GM13977 (cell line): ENCODE measurements at places on chromosomes 2 and 18.
A peak's percentile ranks its signal among the peaks of the same experiment; 100 is the strongest.

GRCh38 chr2:10688921-10689807, 611 bp downstream of the NOL10 start:
- DNase-seq, result peak; percentile 24

- peak; percentile 23 for DNase-seq
Measured at GRCh38 chr2:208363485-208363884, 43.1 kb upstream of the PTH2R start.

- DNase-seq, result peak; percentile 44
Measured at GRCh38 chr2:2646433-2647051, 315.5 kb upstream of the MYT1L start.

DNA sequence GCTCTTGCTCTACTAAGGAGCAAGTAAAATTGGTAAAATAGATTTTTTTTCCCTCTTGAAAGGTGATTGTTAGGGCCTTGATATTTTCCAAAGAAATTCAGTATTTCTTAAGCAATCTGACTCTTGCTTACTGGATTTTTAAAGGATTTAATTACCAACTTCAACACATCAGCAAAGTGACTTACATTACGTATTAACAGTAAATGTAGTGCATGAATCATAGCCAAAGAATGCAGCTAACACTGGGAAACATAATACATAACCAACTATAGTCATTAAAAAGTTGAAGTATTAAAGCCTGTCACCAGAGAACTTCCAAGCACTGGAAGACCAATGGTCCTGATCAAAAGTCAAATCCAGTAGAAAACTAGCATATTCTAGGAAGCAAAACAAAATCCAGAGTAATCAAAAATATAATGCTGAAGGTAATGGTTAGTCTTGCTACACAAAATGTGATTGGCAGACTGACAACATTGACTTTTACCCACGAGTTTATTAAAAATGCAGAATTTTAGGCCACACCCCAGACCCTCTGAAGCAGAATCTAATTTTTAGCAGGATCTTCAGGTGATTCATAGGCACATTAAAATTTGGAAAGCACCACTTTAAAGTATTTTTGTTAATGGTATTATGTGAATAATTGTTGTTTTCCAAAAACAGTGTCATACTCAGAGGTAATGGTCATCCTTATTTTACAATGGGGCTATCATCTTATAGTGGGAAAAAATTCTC, 31.8 kb upstream of the CAVIN2 start:
- DNase-seq, result no peak

DNA sequence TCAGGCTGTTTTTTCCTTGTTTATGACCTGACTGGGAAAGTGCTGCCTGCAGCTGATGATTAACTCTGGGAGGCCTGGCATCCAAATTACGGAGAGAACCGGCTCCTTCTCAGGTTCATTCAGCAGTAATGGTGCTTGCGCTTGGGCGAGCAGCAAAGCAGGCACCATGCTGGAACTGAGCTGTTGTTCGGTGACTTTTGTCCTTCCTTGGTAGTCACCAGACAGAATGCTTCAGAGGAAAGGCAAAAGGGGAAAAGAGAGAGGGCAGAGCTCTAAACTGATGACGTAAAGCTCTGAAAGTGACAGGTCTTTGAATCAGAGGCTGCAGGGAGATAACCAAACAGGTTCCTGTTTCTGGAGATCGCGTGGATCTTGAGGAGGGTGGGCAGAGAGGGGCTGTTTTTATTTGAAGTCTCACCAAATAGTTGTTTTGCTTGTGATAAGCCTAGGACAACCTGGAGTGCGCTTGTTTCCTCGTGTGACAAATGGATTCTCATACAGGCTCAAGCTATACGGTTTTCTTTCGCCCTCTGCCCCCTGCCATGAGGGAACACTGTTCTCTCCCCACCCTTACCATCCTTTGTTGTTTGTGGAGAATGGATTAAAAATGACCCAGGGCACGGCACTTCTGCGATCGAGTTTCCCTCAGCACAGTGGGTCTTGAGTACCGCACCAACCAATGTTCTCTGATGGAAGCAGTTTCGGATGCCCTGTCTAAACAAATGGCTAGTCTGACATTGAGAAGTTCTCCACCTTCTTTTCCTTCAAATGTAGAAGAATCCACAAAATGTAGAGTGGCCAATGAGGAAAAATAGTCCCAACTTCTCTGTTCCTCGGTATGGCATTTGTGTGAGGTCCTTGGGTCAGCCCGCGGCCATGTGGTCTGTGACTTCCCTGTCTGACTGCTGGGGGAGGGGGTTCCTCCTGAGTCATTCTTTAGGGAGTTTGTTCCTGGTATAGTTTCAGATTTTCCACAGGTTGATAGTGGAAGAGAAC, 1.3 kb downstream of the RASGRP3 start:
- peak; percentile 60 for DNase-seq

- no peak for DNase-seq
Measured at GRCh38 chr18:63271148-63271547, 48.4 kb downstream of the BCL2 start.

DNA sequence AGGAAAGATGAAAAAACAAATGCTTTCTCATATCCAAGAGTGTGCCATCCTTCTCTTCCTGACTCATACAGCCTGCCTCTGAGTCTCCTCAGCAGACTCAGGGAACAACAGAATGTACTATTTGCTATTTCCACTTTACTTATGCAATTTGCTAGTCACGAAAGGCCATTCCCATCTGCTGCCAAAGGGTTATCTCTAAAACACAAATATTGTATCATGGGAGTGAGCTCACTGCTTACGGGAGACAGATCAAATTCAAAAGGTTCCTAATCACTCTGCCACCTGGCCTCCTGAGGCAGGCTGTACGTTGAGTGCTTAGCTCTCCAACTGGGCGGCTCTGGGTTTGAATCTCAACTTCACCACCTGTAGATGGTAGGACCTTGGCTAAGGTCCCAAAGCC, 92.0 kb downstream of the GAREM1 start:
- DNase-seq, result no peak

GRCh38 chr18:51430538-51430937, 233.1 kb upstream of the MEX3C start:
- no peak for DNase-seq

- DNase-seq, result no peak
Measured at GRCh38 chr2:219406861-219407230, 11.3 kb upstream of the DES start.

DNA sequence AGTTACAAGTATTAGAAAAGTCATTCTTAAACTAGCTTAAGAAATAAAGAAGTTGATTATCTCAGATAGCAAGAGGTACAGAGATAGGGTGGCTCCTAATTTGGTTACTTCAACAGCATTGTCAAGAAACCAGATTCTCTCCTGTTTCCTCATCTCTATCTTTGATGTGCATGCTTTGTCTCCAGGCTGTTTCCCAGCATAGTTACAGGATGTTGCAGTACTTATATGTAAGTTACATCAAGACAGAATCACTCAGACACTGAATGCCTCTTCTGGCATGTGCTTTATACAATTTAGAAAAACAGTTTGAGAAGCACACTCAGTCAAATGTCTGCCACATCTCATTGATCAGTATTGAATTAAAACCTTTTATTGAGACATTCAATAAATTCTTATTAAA, 189.5 kb upstream of the UBE2E3 start:
- no peak for DNase-seq

- no peak for DNase-seq
Measured at GRCh38 chr2:110783196-110783873, 51.0 kb downstream of the ACOXL start.

DNA sequence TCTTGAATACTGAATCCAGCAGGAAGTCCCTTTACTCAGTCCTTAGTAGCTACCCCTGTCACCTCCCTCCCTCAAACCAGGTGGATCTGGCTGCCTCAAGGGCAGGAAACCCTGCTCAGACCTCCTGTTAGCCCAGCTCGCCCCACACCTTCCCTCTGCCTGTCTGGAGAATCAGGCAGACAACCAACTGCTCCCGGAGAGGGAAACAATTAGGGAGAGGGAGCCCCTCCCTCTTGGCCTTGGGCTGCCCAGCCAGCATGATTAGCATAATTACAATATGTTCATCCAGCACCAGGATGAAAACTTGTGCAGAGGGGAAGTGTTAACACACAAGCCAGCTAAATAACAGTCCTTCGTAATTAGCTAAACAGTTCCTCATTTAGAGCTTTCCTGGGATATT, 185.5 kb downstream of the C1D start:
- no peak for DNase-seq
